ENCODE measurements at places on chromosomes 5 and 9.

DNA sequence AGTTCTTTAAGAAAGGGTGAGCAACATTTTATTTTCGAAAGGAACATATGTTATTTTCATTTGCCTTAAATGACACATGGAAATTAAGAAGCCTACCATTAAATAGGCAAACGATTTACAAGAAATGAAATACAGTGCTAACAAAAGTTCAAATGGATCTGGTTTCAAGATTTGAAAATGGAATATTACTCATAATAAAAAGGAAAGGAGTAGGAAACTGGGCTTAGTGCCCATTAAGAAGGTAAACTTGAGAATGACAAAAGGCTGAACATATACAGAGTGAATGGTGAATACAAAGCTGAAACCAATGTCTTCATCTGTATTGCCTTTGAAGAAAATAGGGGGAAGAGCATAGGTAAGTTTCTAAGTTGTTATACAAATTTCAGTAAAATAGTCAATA is 974.2 kb upstream of the C9orf72 start:
- no peak for DNase-seq

GRCh38 chr5:76473661-76474060 is 70.6 kb downstream of the IQGAP2 start:
- no peak for DNase-seq

GRCh38 chr5:8560776-8561175 is 691.8 kb downstream of the MTRR start:
- no peak for DNase-seq

DNA sequence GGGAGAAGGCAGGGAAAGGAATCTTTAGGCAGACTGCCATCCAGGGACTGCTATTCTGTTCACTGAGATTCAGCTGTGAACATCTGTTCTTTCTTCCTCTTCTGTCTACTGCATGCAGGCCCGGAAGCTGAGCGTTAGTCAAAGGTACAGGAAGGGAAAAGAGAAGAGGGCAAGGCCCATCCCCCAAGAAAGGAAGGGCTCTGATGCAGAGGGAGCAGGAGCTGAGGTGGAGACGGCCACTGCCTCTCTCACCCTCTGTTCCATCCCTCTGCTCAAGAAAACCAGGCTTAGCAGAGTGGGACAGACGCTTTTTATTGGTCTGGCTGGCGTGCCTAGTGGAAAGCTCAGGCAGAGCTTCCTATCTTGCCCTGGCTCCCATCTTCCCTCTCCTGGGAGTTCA is 57.6 kb downstream of the PFDN1 start:
- no peak for DNase-seq

- DNase-seq, result no peak
Measured at GRCh38 chr5:170132269-170132975, 26.7 kb downstream of the FOXI1 start.

DNA sequence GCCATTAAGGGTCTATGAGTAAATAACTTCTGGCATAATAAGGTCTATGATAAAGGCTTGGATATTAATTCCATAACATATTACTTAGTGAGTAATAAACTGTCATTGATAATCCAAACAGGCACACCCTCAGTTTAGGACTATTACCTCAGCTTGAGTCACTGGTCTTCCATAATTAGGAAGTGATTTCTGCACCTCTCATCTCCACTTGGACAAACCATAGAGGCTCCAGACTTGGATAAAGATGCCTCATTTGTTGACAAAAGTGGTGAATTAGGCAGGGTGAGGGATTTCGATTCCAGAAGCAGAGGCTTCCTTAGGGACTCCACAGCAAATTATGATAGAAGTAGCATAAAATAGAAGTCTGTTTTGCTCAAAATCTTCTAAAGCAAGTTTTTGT is 127.5 kb upstream of the MTAP start:
- no peak for DNase-seq

GRCh38 chr9:122367774-122368460 is 2.9 kb upstream of the PTGS1 start:
- no peak for DNase-seq

DNA sequence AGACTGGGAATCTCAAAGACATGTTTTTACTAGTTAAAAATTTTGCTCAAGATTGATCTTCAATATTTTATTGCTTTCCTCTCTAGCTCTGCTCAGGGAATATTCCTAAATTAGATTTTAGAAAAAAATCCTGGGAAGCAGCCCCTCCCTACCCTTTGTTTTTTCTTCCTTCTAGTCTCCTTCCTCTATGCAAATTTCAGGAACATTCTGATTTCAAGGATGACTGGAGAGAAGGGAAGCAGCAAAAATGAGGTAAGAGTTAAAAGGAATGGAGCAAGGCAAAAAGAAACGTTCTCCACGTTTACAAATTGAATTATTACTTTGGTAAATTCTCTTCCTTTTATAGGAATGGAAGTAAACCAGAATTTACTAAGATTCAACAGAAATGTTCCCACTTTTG is 493.4 kb upstream of the TUSC1 start:
- DNase-seq, result no peak

DNA sequence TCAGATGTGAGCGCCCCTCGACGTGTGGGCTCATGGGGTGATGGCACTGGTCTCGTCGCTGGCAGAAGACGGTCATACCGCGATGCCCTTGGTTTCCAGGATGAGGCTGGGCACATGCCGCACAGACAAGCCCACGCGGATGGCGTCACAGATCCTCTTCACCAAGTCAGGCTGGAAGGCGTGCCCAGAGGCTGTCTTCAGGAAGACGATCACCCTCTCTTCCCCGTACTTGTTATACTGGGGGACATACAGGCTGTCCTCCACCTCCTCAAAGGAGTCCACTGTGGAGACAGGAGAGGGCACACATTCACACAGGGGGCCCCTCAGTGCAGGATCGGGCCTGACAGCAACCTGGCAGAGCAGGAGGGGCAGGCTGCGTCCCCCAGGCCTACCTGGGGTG is 41.9 kb upstream of the ZNF354A start:
- DNase-seq, result no peak

GRCh38 chr5:140182075-140182711 is 7.2 kb downstream of the CYSTM1 start:
- DNase-seq, result no peak

DNA sequence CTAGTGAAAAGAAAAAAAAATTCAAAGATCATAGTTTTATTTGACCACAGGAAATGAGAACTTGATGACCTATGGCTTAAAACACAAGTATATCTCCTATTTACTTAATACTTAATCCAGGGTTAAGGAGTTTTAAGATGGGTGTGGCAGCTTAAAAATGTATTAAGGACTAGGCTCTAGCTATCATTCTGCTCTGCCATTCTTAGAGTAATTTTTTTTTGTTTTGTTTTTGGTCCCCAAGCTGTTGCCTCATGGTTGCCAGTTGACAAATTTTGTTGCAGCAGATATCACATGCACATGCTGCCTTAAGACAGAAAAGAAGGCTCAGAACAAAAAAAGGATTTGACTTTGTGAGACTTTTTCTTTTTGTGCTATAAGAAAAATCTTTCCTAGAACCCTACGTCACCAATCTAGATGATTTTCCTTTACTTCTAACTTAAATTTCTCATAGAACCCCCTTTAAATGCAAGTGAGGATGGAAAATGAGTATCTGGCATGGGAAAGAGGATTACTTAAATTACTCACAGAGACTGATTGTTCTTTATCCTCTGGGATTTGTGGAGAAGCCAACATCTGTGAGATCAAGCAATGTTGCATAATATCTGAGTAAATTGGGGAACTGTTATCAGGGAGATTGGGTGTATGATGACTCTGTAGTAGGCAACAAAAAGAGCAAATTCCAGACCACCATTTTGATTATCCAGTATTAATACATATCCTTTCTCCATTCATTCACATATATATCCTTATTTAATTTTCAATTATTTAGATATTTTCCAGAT is 364.7 kb upstream of the CD180 start:
- DNase-seq, result no peak

DNA sequence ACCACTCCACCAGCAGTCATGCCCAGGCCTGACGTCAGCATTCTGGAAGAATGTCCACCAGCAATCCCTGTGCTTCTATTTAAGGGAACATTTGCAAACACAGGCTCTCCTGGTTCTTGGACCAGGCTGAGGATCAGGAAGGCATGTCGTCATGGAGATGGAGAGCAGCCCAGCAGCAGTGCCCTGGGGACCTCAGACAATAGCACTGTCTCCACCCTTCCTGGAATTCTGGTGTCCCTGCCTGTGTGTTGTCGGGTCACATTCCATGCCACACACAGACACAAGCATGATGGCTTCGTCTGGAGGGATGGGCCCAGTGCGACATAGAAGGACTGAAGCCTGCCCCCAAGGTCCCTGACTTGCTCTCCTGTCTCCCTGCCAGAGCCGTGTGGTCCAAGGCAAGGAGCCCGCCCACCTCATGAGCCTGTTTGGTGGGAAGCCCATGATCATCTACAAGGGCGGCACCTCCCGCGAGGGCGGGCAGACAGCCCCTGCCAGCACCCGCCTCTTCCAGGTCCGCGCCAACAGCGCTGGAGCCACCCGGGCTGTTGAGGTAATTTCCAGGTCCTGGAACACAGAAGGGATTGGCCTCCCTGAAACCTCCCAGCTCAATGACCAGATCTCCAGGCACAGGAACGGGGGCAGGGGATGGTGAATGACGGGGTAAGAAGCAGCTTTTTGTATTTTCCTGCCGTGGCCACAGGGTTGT is 43.8 kb downstream of the STOM start:
- no peak for DNase-seq

- DNase-seq, result no peak
Measured at GRCh38 chr5:149448431-149448830, 69.3 kb upstream of the IL17B start.

- no peak for DNase-seq
Measured at GRCh38 chr5:126846344-126846743, 69.4 kb downstream of the LMNB1 start.

DNA sequence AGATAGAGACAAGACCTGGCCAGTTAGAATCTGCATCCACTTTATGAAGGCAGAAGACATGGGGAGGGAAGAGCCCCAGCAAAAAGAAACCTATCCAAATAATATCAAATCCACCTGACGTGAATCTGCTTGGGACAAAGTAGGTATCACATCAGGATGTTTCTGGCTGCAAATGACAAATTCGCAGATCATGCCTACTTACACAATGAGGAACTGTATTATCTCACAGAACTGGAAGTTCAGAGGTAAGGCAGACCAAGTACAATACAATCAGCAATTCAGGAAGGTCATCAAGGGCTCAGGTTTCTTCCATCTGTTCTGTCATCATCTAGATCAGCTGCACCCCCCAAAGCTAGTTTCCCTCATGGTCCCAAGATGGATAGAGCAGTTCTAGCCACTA is 13.2 kb upstream of the NR4A3 start:
- DNase-seq, result no peak

GRCh38 chr5:14665949-14666348 is 1.4 kb downstream of the OTULIN start:
- no peak for DNase-seq

GRCh38 chr5:138351517-138351916 is 968 bp upstream of the KDM3B start:
- DNase-seq, result no peak

DNA sequence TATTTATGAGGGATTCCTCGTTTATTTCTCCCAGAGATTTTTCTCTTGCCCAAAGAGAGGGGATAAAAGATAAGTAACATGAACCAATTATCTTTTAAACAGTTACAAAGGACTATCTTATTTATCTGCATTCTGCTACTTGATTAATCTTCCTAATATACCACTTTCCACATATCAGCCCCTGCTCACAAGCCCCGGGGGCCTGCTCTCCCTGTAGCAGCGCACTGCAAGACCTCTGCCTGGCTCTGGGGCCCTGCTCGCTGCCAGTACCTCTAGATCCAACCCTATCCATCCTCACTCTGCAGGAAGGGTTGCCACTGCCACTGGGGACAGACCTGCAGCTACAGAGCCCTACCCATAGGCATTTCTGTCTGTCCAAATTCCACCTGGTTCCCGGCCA is 75.3 kb downstream of the MED27 start:
- DNase-seq, result no peak
